Mesenchymal stem cell (in vitro differentiated cells and primary cell): ENCODE measurements at places on chromosomes 16 and 17.
A peak's percentile ranks its signal among the peaks of the same experiment; 100 is the strongest.

GRCh38 chr17:61361084-61361483, 38.6 kb upstream of the TBX2 start:
- peaks cover 4% of the 10 kb centered on the region for H3K4me1 ChIP-seq
- no peak overlapping the region for H3K4me3 ChIP-seq
- no peak overlapping the region for H3K27ac ChIP-seq
- H3K27me3 ChIP-seq = no peaks in the 10 kb centered on the region
- H3K36me3 ChIP-seq = no peaks in the 10 kb centered on the region

DNA sequence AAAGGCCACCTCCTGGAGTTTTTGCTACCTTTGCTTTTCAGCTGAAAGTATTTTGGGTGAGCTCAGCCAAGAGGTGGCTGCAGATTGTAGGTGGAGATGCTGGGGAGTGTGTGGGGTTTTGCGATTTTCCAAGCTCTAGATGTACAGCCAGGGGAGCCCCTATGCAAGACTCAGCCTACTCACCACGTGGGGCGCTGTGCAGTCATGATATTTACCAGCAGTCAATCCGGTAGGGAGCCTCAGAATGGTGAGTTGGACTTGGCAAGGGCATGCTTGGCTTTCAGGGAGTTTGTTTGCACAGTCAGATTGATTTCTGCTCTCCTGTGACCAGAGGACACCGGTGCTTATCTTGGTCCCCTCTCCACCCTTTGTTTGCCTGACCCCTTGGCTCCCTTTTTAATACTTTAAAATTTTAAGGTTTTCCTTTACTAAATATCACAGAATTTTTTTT, 175.3 kb downstream of the UTP18 start:
- no peak overlapping the region for H3K4me3 ChIP-seq
- H3K36me3 ChIP-seq = no peaks in the 10 kb centered on the region
- DNase-seq = no peak
- no peaks in the 10 kb centered on the region for H3K27me3 ChIP-seq

DNA sequence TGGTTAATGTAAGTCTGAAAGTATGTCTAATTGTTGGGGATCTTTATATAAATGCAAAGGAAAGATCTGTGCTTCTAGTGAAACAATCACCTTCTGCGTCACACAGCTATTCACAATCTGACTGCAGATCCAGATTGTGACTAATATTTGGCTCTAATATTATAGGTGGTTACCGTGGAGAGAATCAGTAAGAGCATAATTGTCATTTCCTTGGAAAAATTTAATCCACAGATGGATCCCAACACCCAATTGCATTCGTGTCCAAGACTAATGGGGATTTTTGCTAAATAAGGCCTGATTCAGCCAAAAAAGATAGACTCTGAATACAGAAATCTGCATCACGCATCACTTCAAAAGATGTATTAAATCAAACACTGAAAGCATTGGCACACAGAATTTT, 2.7 kb upstream of the KCNJ2 start:
- H3K36me3 ChIP-seq = no peaks in the 10 kb centered on the region
- no peaks in the 10 kb centered on the region for H3K27me3 ChIP-seq
- DNase-seq = no peak
- H3K27ac ChIP-seq = no peak overlapping the region

GRCh38 chr17:36632916-36633771, 31.8 kb downstream of the MRM1 start:
- no peaks in the 10 kb centered on the region for H3K36me3 ChIP-seq
- H3K4me1 ChIP-seq = no peaks in the 10 kb centered on the region
- H3K27me3 ChIP-seq = peaks cover 80% of the 10 kb centered on the region
- no peak overlapping the region for H3K27ac ChIP-seq
- no peak for DNase-seq

- no peak overlapping the region for H3K4me3 ChIP-seq
- no peaks in the 10 kb centered on the region for H3K36me3 ChIP-seq
- H3K27me3 ChIP-seq = peaks cover 15% of the 10 kb centered on the region
- no peak overlapping the region for H3K27ac ChIP-seq
- peaks cover 13% of the 10 kb centered on the region for H3K4me1 ChIP-seq
Observed at GRCh38 chr17:42766124-42766523, 5.1 kb downstream of the RAMP2 start.

DNA sequence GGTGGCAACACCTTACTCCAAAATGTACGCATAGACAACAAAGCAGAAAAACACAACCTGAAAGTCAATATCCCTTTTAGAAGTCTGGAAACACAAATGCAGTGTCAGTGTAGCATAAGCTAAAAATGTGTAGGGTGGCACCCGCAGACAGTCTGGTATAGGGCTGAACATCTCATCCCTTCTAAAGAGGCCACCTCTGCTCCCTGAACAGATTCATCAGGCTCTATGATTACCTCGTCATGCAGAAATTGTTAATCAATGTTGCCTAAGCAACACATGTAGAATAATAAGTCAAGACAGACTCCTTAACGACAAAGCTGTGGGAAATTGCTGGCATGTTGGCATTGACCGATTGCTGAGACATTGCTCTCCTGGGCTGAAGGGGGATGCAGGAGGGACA, 33.3 kb upstream of the ERCC4 start:
- H3K4me3 ChIP-seq = no peak overlapping the region
- no peaks in the 10 kb centered on the region for H3K36me3 ChIP-seq
- DNase-seq = no peak
- H3K27ac ChIP-seq = no peak overlapping the region
- H3K4me1 ChIP-seq = no peaks in the 10 kb centered on the region

DNA sequence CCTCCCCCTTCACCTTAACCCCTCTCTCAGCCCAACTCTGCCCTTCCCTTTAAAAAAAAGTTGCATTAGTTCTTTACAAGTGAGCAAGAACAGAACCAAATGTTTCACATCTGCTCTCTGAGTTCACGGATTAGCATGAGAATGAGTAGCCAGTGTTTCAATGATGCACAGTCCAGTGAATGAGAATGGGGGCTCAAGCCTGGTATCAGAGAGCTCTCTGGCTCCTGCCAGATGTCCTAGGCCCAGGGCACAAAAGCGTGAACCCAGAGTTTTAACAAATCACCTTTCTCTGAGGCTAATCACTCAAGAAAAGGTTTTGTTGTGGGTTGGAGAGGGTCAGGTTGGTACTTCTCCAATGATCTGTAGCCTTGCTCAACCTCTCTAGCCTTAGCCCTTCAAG, 41.5 kb upstream of the HS3ST3A1 start:
- no peaks in the 10 kb centered on the region for H3K27me3 ChIP-seq
- no peak overlapping the region for H3K27ac ChIP-seq
- no peaks in the 10 kb centered on the region for H3K4me1 ChIP-seq
- no peaks in the 10 kb centered on the region for H3K36me3 ChIP-seq

DNA sequence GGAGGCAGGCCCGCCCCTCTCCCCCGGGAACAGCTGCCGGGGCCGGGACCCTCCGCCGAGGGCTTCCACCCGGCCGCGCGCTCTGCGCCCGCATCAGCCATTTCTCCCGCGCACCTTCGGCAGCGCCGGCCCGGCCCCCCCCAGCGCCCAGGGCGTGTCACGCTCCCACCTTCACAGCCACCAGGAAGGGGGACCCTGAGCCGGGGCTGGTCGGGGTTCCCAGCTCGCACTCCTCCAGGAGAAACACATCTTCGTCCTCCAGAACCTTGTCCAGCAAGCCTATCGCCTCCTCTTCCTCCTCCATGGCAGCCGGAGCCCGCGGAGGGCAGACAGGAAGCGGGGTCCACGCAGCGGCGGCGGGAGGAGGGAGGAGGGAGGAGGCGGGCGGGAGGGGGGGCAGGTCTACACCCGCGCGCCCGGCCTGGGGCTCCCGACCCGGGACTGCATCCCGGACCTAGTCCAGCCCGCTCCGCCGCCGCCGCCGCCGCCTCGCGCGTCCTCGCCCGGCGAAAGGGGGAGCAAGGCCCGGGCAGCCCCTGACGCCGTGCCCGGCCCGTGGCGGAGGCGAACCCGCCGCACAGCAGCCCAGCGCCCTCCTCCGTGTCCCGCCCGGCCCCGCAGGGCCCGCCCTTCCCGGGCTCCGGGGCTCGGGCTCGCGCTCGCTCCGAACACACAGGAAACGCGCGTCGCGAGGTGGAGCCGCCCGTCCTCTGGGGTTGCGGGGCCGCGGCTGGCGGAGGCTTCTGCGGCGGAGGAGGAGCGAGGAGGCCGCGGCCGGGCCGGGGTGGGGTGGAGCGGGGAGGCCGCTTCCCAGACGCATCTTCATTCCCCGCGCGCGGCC, 70.8 kb downstream of the ABR start:
- H3K4me3 ChIP-seq = peak overlapping the region; percentile 74
- peaks cover 16% of the 10 kb centered on the region for H3K36me3 ChIP-seq
- no peaks in the 10 kb centered on the region for H3K27me3 ChIP-seq
- H3K4me1 ChIP-seq = peaks cover 50% of the 10 kb centered on the region
- DNase-seq = peak; percentile 65
- peak overlapping the region; percentile 52 for H3K27ac ChIP-seq

DNA sequence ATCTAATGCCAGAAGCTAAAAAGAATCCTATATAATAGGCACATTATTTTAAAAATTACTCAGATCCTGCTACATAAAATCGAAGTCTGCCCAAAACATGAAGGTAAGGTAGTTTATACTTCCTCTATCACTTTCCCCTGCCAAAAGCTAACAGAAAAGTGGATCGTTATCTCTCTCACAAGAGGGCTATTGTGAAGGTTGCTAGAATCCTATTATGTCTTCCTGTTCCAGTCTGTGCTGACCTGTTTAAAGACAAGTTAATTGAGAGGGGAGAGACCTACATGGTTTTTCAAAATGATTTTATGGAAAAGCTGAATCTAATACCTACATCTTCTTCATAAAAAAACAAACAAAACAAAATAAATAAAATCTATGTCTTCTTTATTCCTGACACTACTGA, 1410.9 kb upstream of the CDH8 start:
- no peak for DNase-seq
- H3K27me3 ChIP-seq = no peaks in the 10 kb centered on the region
- no peak overlapping the region for H3K27ac ChIP-seq
- no peaks in the 10 kb centered on the region for H3K4me1 ChIP-seq
- H3K36me3 ChIP-seq = no peaks in the 10 kb centered on the region

GRCh38 chr16:13545271-13545670, 374.7 kb upstream of the ERCC4 start:
- no peaks in the 10 kb centered on the region for H3K4me1 ChIP-seq
- no peak overlapping the region for H3K4me3 ChIP-seq
- no peak for DNase-seq
- no peaks in the 10 kb centered on the region for H3K36me3 ChIP-seq
- no peaks in the 10 kb centered on the region for H3K27me3 ChIP-seq
- H3K27ac ChIP-seq = no peak overlapping the region

DNA sequence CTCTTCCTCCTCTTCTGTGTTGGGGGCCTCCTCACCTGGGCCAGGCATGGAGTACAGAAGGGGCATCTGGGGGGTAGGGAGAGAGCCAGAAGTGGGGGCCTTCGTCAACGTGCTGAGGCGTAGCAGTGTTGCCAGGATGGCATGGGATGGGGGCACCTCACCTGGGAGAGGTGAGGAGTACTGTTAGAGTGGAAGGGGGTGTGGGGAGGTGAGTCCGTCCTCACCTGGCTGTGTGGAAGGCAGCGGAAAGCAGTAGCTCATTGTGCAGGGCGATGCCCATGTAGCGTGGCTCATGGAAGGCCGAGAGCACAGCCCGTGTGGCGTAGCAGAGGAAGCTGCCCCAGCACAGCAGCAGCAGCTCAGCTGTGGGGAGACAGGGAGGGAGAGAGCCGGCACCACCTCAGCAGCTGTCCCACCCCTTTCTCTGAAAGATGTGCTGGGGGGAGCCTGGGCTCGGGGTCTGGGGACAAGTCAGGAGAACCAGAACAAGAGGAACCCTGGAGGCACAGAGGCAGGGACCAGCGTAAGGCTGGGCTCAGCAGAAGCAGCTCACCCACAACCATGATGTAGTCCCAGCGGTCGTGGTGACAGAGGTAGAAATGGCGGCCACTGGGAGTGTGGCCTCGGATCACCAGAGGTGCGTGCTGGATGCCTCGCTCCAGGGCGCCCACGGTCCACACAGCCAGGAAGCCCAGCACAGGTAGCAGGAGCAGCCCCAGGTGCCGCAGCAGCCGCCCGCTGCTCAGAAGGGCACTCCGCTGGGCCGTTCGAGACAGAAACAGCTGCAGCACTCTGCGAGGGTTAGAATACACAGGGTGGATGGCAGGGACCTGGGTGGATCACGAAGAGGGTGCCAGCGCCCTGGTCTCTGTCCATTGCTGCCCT, 9.0 kb downstream of the GPR179 start:
- H3K4me3 ChIP-seq = no peak overlapping the region
- DNase-seq = no peak
- no peaks in the 10 kb centered on the region for H3K36me3 ChIP-seq
- H3K27me3 ChIP-seq = peaks cover 91% of the 10 kb centered on the region
- H3K4me1 ChIP-seq = no peaks in the 10 kb centered on the region

- no peak overlapping the region for H3K27ac ChIP-seq
- DNase-seq = no peak
- H3K4me1 ChIP-seq = peaks cover 2% of the 10 kb centered on the region
- no peak overlapping the region for H3K4me3 ChIP-seq
- H3K36me3 ChIP-seq = no peaks in the 10 kb centered on the region
- no peaks in the 10 kb centered on the region for H3K27me3 ChIP-seq
Observed at GRCh38 chr17:66605541-66605940, 229.4 kb upstream of the CACNG5 start.

DNA sequence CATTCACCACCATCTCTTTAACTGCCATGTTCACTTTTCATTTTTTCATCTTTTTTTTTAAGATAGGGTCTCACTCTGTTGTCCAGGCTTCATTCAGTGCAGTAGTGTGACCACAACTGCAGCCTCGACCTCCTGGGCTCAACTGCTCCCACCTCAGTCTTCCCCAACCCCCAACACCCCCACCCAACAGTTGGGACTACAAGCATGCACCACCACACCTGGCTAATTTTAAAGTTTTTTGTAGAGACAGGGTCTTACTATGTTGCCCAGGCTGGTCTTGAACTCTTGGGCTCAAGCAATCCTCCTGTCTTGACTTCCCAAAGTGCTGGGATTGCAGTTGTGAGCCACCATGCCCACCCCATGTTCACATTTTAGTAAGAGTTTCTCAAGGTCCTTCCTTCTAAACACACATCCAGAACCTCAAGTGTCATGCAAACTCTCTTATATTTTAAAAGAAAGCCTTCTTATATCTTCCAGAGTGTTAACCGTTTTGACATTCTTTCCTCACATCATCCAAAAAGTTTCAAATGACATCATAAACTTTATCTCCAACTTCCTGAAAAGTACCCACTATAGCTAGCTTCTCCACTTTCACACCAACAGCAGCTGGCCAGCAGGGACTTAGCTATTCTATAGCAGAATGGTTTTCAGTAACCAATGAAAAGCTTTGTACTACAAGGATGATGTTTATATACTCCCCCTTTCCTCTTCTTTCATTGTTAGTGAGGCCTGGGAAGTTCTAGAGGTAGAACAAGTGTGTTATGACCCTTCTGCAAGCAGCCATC, 49.3 kb downstream of the TRAF4 start:
- H3K4me3 ChIP-seq = no peak overlapping the region
- H3K36me3 ChIP-seq = peaks cover 18% of the 10 kb centered on the region
- H3K27me3 ChIP-seq = no peaks in the 10 kb centered on the region
- no peaks in the 10 kb centered on the region for H3K4me1 ChIP-seq

DNA sequence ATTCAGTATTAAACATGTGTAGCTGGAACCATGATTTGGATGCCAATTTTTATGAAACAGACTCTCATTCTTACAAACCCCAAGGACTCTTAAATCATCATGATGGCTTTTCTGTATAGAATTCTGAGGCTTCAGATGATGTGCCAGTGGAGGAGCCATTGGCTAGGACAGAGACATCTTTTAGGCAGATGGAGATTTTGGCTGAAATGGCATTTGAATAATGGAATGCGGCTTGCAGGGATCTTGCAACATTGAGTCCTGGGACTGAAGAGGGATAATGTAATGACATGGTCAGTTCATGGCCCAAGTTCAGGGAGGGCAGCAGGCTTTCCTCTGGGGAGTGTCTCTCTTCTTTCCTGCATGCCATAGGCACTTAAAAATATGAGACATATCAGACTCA, 172.4 kb downstream of the ABCA8 start:
- no peak overlapping the region for H3K4me3 ChIP-seq
- no peaks in the 10 kb centered on the region for H3K36me3 ChIP-seq
- no peaks in the 10 kb centered on the region for H3K27me3 ChIP-seq
- H3K4me1 ChIP-seq = peaks cover 1% of the 10 kb centered on the region
- DNase-seq = no peak
